ENCODE measurements at places on chromosomes 6 and 20.

- H3K27me3 ChIP-seq, result peaks cover 6% of the 10 kb centered on the region
- H3K27ac ChIP-seq, result no peak overlapping the region
- H3K36me3 ChIP-seq, result no peaks in the 10 kb centered on the region
- no peak for DNase-seq
- no peak overlapping the region for H3K4me3 ChIP-seq
These were observed 74.0 kb upstream of the GLP1R start for GRCh38 chr6:38974389-38975151.

DNA sequence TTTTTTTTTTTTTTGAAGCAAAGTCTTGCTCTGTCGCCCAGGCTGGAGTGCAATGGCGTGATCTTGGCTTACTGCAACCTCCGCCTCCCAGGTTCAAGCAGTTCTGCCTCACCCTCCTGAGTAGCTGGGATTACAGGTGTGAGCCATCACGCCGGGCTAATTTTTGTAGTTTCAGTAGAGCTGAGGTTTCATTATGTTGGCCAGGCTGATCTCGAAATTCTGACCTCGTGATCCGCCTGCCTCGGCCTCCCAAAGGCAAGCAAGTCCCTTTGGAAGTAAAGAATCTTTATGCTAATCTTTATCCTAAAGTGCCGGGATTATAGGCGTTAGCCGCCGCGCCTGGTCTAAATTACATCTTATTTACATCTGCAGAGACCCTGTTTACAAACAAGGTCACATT, 1.5 kb downstream of the PSMG4 start:
- H3K4me1 ChIP-seq, result peaks cover 48% of the 10 kb centered on the region
- no peaks in the 10 kb centered on the region for H3K36me3 ChIP-seq
- H3K27me3 ChIP-seq, result no peaks in the 10 kb centered on the region
- H3K4me3 ChIP-seq, result no peak overlapping the region
- H3K27ac ChIP-seq, result no peak overlapping the region

DNA sequence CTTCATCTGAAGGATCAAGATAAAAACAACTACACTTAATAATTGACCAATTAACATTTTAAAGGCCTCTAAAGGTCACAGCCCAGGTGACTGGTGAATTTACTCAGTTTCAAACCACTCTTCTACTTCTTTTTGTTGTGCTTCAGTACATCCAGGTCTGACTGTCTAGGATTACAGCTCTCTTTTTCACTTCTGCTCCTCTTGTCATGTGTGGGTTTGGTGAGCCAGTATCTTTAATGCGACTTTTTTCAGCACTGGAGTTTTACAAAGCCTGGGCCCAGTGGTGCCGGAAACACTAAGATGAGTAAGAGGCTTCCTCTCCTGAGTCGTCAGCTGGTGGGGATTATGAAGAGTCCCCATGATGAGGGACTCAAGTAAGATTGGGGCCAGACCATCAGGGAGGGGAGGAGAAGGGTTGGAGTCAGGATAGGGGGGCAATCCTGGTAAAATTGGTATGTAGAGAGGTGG, 27.0 kb downstream of the HECA start:
- H3K36me3 ChIP-seq, result no peaks in the 10 kb centered on the region
- no peaks in the 10 kb centered on the region for H3K27me3 ChIP-seq
- no peak overlapping the region for H3K27ac ChIP-seq

- H3K27me3 ChIP-seq, result no peaks in the 10 kb centered on the region
- no peak overlapping the region for H3K27ac ChIP-seq
- DNase-seq, result no peak
- no peaks in the 10 kb centered on the region for H3K36me3 ChIP-seq
- H3K4me3 ChIP-seq, result no peak overlapping the region
- no peaks in the 10 kb centered on the region for H3K4me1 ChIP-seq
These were observed 17.2 kb upstream of the MDGA1 start for GRCh38 chr6:37714836-37715420.

DNA sequence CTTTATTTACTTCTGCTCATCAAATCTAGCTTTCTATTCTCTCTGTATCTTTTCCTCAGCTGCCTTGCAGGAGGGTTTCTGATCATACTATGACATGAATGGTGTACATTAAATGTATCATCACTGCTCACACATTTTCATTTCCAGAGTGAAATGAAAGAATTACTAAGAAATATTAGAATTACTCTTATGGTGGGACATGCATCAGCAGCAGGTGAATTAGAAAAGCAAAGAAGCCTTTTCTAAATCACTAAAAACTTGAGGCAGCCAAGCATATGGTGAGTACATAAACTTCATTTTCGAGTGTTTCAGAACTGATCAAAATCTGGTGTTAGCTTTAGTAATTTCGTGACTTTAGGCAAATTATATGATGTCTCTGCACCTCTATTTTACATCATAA, 23.6 kb downstream of the IL17A start:
- no peak overlapping the region for H3K4me3 ChIP-seq
- no peaks in the 10 kb centered on the region for H3K36me3 ChIP-seq
- H3K27ac ChIP-seq, result no peak overlapping the region
- H3K4me1 ChIP-seq, result no peaks in the 10 kb centered on the region
- no peaks in the 10 kb centered on the region for H3K27me3 ChIP-seq
- DNase-seq, result no peak
